ENCODE measurements at places on chromosomes 12 and 14.

GRCh38 chr12:3140284-3140683 lies 63.1 kb downstream of the TSPAN9 start:
- no peak for DNase-seq

DNA sequence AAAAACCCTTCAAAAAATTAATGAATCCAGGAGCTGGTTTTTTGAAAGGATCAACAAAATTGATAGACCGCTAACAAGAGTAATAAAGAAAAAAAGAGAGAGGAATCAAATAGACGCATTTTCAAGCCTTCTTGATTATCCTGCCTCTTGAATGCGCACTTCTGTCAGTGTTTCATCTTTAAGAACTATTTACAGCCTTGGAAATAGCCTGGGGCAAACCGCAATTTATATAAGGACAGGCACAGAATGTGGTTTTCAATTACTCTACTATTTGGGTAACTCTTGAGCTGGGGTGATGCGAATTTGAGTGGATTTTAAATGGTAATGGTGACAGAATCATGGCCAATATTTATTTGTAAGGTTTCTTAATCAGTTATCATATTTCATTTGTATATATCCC lies 179.1 kb upstream of the OTX2 start:
- DNase-seq = no peak

DNA sequence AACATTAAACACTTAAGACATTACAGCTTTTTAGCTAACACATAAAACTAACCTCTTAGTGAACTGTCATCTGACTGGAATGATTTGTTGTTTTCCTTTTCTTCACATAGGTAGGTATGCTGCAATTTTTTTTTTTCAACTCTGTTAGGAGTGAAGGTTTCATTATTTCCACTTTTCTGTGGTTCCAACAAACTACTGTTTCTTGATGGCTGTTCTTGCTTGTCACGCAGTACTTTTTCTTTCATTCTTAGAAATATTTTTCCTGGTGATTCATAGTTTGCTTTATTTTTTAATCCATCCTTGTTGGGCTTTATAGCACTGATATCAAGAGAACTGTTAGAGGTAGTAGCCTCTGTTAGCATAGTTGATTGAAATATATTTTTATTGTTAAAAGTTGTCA lies 6.3 kb downstream of the MIS18BP1 start:
- no peak for DNase-seq

- no peak for DNase-seq
Measured at GRCh38 chr12:82176761-82177490, 181.3 kb downstream of the CCDC59 start.

DNA sequence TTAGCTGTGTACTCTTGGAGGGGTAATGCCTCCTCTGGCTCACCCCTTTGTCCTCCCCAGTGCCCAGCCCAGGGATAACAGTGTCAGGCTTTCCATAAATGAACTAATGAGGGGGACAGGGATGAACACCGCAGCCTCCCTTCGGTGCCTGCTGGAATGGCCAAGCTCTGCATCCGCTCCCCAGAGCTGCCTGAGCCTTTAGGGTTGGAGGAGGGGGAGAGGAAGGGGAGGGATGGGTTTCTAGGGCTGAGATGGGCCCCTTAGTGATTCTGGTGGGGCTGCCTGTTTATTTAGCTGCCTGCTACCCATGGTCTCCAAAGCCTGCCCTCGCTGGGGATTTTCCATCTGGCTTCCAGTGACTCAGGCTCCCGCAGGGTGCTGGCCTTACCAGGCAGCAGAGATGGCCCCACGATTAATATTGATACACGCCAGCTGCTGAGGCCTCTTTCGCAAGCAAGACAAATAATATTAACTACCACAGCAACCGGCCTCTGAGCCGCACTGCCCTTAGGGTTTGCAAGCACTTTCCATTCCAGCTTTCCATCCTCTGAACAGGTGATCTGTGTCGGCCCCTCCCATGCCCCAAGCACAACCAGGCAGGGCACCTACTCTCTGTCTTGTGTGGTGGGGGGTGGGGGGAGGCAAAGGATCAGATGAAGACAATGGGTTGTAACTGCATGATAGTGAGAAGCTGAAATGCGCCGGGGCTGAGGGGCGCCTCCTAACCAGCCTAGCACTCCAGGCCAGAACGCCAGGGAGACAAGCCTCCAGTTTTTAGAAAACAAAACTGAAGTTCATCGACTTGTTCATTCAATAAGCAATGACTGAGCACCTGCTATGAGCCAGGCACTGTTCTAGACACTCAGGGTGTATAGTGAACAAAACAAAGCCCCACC lies 56.7 kb downstream of the C14orf132 start:
- DNase-seq = no peak

DNA sequence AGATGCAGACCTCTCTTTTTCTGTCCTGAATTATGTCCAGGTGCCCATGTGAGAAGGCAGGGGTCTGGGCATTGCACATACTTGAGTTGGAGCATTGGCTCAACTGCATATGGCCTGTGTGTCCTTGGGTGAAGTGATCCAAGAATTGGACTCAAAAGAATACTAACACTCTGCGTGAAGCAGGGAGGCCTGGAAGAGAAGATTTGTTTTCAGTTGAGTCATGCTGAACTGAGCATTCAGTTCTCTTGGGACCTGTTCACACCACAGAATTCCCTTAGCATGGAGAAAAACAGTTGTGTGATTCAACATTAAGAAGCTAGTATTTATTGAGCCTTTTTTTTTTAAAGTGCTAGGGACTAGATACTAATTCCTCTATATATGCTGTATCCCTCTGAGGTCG lies 164.7 kb upstream of the TBX3 start:
- no peak for DNase-seq

DNA sequence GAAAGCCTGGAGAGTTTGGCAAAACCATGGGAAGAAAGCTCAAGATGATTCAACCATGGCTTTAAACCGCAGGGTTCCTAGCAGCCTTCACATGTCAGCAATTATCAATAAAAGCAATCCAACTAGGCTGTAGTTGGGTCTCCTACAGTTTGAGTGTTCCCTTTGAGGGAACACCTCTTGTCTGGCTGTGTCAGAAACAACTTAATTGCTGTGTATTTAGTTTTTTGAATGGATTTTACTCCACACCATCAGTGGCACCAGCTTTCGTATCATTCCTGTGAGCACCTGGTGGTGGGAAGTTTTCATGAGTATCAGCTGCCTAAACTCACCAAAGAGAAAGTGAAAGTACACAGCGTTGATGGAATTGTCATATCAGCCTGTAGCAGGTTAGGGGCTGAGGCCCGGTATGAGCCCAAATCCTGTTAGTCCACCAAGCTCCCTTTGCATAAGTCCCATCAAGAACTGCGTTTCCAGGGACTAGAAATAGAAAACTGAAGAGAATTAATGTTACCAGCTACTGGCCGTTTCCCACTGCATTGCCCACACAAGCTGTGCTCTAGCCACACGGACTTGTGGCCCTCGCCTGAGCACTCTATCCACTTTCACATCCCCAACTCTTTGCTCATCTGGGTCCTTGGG lies 10.9 kb upstream of the IL26 start:
- DNase-seq = peak; percentile 37

GRCh38 chr12:1131811-1132224 lies 140.8 kb downstream of the ERC1 start:
- DNase-seq = no peak

DNA sequence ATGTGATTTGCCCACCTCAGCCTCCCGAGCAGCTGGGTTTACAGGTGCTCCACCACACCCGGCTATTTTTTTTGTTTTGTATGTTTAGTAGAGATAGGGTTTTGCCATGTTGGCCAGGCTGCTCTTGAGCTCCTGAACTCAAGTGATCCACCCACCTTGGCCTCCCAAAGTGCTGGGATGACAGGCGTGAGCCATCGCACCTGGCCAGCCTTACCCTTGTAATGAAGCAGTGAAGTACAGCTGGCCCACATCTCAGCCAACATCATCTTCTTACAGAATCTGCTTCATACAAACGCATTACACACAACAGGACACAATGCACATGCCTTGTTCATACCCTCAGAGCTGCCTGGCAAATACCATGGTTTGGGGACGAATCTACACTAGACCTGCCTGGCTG lies 31.3 kb upstream of the CHFR start:
- DNase-seq = no peak

DNA sequence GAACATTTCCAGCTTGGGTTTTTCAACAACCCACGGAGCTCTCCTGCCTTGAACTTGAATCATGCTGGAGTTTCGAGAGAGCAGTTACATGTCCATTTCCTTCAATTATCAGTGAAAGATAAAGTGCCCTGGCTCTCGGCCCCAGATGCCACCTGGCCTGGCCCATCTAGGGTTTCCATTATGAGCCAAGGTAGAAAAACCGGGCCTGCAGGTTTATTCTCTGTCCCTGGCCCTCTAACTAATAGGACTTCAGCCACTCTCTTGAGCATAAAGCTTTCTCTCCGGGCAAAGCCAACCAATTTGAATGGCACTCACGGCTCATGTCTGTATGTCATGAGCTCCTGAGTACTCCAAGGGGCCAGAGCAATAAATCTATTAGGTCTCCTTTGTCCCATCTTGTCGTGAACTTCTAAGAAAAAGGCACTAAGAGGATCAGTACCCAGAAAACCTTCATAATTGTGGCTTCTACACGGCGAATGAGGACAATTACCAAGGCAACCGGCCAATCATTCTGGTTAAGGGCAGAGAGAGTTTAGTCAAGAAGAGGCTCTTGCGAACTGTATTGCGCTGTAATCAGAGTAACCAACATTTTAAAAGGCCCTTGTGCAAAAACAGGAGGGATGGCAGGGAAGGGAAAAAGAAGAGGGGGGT lies 392.3 kb downstream of the MED13L start:
- no peak for DNase-seq

DNA sequence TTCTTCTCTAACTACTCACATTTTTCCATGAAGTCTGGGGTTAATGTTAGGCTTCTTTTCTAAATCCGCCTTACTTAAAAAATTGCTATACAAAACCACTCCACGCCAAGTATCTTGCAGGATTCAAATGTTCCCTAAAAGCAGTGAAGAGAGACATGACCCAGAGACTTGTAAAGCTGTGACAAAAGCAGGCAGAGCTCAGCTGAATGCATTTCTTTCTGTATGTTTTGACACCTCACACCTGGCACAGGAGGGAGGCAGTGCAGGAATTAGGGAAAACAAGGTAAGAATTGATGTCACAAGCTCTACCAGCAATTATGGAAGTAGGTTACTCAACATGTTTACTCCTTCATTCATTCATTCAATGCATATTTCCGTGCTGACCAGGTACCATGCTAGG lies 295.0 kb downstream of the RPAP3 start:
- DNase-seq = no peak

DNA sequence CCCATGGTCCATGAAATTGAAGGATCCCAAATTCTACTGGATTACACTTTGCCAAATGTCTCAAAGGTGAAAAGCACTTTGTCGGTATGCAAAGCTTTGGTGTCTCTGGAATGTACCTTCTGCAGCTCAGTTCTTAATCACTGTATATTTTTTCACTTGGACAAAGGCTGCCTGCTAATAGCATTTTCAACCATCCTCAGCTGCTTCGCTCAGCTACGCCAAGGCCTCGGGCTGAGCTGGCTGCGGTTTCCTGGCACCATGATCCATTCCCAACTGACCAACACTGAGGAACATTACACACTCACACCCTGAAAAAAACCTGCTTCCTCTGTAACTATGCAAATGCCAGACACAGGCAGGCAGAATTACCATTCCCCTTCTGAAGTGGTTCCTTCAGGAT lies 335.2 kb downstream of the DPF3 start:
- no peak for DNase-seq

DNA sequence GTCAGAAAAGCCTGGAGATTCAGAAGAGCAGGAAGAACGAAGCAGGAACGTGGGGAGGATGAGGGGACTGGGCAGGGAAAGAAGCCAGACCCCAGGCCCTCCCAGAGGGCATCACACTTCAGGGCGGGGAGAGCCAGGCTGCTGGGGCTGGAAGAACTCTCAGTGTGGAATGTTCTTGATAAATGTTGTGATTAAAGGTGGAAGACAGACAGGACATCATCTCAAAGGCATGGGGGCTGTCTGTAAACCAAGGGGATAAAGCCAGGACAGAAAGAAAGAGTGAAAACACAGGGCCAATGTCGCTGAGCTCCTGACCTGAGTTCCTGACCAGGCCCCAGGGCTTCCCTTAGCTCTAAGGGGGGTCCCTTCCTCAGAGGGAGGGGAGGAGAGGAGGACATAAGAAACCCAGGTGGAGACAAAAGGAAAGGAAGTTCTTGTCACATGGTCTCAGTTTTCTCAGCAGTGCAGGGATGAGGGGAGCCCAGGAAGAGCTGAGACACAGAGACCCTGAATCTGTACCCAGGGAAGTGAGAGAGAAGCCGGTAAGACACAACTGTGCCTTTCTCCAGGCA lies 56.3 kb downstream of the SETD3 start:
- no peak for DNase-seq

DNA sequence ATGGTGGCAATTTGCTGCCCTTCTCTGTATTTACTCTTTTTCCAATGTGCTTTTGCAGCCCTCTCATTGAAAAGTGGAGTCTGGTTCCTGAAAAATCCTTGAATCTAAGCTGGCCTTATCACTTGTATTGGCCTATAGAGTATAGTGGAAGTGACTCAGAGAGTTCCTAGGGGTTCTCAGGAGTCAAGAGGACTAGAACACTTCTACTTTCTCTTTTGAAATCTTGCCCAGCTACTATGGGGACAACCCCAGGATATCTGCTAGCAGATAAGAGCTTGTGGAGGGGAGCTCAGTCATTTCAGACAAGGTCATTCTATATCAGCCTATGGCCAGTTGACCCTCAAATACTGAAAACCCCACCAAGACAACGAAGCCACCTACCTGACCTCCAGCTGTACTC lies 26.7 kb upstream of the WSCD2 start:
- no peak for DNase-seq

DNA sequence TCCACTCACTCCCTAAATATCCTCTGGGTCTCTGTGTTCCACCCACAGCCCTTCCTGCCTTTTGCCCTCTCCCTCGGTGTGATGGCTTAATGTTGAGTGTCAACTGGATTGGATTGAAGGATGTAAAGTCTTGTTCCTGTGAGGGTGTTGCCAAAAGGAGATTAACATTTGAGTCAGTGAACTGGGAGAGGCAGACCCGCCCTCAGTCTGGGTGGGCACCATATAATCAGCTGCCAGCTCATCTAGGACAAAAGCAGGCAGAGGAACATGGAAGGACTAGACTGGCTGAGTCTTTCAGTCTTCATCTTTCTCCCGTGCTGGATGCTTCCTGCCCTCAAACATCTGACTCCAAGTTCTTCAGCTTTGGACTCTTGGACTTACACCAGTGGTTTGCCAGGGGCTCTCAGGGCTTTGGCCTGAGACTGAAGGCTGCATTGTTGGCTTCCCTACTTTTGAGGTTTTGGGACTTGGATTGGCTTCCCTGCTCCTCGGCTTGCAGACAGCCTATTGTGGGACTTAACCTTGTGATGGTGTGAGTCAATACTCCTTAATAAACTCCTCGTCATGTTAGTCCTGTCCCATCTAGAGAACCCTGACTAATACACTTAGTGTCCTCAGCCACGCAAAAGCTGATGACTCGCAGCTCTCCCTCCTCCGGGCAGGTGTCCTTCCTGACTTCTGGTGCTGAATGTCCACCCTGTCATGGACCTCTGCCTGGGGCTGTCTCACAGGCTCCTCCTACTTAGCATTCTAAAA lies 5.9 kb downstream of the DGLUCY start:
- no peak for DNase-seq

- DNase-seq = no peak
Measured at GRCh38 chr14:71130491-71131179, 223.4 kb downstream of the PCNX1 start.

GRCh38 chr12:72472350-72472749 lies 200.2 kb downstream of the TRHDE start:
- DNase-seq = peak; percentile 3

GRCh38 chr14:28381656-28382055 lies 384.9 kb upstream of the FOXG1 start:
- no peak for DNase-seq
